Stimulated activated naive B cell treated with anti-CD40 and anti-IgM and Interleukin-4, amounts not matched to agents 10 μg/mL and 1 μg/mL and 100 μg/mL, for 72 hours (primary cell): ENCODE measurements at places on chromosomes 7 and 10.

DNA sequence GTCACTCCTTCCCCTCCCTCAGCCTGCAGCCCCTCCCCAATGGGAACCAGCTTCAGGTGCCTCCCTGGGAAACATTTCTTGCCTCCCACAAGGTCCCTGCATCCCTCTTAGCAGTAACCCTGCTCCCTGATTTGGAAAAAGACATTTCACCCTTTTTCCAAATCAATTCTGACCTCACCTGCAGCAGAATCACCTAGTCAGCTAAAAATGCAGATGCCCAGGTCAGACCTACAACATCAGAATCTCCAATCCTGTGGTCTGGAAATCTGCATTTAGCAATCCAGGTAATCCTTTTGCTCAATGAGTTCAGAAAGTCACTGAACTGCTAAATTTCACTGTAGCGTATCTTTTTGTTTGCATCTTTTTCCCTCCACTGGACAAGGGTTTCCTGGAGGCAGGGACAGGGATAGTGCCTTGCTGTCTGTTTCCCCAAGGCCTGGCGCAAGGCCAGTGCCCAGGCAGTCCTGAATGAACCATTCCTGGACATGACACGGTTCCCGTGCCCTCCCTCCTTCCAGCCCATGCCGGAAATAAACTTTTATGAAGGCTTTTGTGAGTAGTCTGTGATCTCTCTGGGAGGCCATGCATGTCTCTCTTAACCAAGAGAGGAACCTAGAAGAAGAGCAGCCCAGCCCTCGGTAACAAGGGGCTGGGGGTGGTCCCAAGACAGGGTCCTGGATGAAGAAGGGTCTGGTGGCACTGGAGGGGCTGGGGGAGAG is 44.0 kb downstream of the COL13A1 start:
- no peak for DNase-seq

GRCh38 chr7:123662755-123663154 is 7.1 kb downstream of the LMOD2 start:
- DNase-seq: no peak

DNA sequence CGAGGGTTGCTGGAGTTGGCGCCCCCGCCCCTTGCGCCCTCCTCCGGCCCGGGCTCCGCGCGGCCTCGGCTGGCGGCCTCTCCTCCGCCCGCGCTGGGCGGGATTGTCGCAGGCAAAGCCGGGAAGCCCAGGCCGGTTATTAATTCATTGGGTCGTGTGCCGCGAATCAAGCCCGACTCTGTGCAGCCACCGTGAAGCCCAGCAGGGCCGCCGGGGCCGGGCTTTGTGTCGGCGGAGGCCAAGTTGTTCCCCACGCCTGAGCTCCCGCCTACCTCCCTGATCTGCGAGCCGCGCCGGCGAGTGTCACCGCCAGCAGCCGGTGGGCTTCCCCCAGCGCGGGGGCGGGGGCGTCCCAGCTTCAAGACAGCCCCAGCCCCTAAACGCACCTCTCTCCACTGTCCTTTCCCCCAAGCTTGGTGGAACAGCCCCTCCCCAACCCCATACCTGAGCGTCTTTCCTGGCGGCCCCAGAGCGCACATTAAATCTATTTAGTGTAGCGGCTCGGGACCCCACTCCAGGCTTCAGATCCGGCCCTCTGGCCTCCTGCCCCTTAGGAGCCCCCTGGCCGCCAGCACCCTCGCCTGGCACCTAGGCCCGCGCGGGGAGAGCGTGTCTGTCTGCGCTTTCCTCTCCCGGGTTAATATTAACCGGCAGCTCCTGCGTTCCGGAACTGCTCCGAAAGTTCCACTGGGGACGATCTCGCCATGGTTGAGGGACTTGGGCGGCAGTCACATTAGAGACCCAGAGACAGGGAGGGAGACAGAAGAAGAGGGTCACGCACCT is 3.5 kb downstream of the SHH start:
- no peak for DNase-seq

- DNase-seq: peak; percentile 82
Measured at GRCh38 chr7:2530071-2530987, 10.8 kb downstream of the LFNG start.

- no peak for DNase-seq
Measured at GRCh38 chr7:133948588-133948987, 178.6 kb upstream of the LRGUK start.
